ENCODE measurements at places on chromosomes 12 and 14.

GRCh38 chr12:102167821-102168604 lies 29.6 kb downstream of the PMCH start:
- DNase-seq = no peak

- no peak for DNase-seq
Observed at GRCh38 chr12:12800406-12801180, 12.6 kb upstream of the DDX47 start.

DNA sequence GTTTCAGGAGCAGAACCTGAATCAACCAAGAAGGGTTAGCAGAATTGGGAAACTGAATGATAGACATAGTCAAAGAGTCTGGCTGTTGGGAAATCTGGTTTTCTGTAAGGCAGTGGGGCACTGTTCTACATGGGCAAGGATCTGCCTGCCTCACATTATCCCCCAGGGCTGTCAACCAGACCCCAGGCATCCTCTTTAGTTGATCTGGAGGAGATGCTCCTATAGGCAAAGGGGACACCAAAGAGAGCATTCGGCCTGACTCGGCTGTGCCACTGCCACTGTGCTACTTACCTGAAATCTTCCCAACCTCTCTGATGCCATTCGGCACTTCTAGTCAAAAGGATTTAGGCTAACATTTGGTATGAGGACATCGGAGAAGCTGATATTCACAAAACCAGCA lies 4.1 kb downstream of the ISCU start:
- DNase-seq = no peak

DNA sequence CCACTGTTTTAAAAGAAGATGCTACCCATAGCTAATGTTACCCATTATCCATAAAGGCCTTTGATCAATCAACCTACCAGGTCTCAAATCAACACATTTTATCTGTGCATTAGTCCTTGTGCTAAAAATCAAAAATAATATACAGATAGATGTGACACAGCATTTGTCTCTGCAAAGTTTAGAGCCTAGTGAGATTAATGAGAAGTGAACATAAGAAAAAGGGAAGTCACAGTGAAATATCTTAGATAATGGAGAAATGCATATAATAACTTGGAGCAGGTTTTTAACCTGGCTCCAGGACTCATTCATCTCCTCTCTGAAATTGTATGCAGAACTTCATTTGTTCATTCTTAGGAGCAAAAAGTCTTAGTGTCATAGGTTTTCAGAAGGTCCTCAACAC lies 7.2 kb downstream of the PDE3A start:
- DNase-seq = no peak

DNA sequence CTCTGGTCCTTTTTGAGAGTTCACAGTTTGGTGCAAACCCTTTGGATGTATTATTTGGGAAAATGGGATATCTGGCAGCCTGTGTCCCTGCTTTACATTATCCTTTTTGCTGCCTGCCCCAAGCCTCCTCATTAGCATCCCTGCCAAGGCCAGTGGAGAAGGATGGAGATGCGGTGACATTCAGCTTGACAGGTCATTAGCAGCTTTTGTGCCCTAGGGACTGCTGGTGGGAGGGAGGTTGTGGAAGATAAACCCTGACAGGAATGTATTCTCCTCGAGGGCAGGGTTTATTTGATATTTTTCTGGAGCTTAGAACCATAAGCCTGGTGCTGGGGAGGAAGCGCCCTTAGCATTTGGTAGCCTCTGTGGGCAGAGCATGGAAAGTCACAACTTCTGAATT lies 49.3 kb downstream of the PTPN11 start:
- DNase-seq = no peak

DNA sequence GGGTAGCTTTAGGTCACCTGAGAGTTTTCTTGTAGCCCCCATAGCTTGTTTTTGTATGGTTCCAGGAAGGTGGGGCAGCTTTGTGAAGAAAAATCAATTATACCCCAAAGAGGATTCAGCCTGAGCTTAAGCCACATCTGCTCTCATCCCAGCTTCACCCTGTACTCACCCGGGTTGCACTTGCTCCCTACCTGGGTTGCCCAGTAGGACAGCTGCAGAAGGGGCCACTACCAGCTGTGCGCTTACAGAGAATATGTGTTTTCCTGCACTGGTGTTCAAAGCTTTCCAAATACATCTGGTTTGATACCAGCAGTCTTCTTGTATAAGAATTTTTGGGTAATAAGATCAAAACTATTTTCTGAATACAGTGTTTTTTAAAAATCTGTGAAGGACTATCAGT lies 3.0 kb upstream of the SLC38A1 start:
- DNase-seq = no peak

GRCh38 chr14:85415015-85415712 lies 114.8 kb upstream of the FLRT2 start:
- peak; percentile 93 for DNase-seq

DNA sequence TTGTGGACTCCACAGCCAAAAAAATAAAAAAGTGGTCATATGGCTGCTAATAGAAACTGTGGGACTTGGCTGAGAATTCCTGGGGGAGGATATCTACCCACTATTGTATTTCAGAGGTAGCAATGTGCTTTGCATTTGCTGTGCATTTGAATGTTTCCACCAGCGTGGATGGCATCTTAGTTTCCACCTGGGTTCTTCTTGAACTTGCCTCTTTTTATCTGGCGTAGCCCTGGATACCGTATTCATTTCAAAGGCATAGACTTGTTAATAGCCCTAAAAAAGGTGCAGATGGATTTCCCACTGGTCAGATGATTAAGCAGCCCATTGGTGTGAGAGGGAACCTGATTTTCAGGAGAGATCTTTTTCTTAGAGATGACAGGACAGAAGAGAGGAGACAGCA lies 1.9 kb upstream of the MYF5 start:
- no peak for DNase-seq

DNA sequence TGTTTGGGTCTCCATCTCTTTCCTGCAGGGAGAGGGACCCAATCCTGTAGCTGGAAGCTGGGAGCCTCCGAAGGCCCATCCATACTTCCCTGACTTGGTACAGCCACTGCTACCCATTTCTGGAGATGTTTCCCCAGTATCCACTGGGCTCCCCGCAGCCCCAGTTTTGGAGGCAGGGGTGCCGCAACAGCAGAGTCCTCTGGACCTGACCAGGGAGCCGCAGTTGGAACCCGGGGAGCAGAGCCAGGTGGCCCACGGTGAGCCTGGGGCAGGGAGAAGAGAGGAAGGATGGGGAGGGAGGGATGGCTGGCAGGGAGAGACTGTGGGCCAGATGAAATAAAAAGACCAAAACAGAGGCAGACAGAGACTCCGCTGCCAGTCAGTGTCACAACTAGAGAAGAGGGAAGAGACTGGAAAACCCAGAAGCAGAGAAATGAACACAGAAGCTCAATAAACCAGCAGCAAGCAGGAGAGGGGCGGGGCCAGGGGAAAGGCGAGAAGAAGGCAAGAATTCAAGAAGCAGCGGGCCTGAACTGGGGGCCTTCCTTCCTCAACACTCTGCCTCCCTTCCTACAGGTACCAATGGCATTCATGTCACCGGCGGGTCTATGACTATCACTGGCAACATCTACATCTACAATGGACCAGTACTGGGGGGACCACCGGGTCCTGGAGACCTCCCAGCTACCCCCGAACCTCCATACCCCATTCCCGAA lies 6.3 kb downstream of the LTBR start:
- no peak for DNase-seq

- DNase-seq = no peak
Observed at GRCh38 chr14:94522115-94522724, 13.0 kb upstream of the SERPINA12 start.

DNA sequence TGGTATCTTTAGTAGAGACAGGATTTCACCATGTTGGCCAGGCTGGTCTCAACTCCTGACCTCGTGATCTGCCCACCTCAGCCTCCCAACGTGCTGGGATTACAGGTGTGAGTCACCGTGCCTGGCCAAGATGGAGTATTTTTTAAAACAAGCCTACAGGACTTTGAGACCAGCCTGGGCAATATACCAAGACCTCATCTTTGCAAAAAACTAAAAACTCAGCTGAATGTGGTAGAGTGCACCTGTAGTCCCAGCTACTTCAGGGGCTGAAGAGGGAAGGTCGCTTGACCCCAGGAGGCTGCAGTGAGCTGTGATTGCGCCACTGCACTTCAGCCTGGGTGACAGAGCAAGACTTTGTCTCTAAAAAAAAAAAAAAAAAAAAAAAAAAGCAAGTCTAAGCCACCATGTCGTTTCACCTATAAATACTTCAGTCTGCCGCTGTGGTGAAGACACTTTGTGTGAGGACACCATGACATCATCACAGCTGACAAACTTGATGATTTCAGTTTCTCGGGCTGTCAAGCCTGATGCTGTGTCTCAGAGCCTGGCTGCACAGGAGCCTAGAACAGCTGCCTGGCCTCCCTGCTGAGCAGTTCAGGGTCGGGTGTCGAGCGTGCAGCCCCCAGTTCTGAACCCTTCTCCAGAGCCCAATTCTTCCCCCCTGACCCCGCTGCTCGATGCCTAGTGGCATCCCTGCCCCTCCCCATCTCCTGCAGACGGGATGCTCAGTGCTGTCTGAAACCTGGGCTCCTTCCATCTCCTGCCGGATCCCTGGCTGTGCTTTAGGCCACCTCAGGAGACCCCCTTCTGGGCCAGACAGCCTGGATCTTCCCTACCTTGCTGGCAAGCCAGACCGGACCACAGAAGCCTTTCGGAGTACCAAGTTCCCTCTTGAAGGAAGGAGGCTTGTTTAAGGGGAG lies 119.2 kb upstream of the EVL start:
- DNase-seq = peak; percentile 14

DNA sequence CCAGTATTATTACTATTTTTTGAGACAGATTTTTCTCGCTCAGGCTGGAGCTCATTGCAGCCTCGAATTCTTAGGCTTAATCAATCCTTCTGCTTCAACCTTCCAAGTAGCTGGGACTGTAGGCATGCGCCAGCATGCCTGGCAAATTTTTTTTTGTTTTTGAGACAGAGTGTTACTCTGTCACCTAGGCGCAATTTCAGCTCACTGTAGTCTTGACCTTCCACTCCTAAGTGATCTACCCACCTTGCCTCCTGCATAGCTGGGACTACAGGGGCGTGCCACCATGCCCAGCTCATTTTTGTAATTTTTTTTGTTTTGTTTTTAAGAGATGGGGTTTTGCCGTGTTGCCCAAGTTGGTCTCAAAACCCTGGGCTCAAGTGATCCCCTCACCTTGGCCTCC lies 15.2 kb downstream of the ERC1 start:
- no peak for DNase-seq

GRCh38 chr12:52342781-52343490 lies 21.7 kb upstream of the KRT83 start:
- no peak for DNase-seq

- DNase-seq = no peak
Observed at GRCh38 chr12:42221726-42222125, 16.3 kb downstream of the YAF2 start.

- DNase-seq = no peak
Observed at GRCh38 chr12:104058802-104059201, 5.5 kb upstream of the HCFC2 start.

DNA sequence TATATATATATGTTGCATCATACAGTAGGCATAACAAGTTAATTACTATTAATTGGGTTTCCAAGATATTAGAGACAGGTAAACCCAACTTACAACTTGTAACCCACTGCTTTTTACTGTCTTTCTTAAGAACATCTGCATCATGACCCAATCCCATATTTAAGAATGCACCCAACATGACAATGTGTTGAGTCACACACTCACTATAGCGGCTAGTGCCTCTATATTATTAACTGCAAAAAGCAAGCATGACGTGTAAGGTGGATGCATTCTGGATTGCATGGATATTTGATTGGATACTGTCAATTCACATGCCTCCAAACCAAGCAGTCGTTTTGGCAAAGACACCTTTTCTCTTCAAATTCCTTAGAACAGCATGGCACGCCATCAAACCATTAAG lies 68.2 kb downstream of the KSR2 start:
- peak; percentile 74 for DNase-seq

DNA sequence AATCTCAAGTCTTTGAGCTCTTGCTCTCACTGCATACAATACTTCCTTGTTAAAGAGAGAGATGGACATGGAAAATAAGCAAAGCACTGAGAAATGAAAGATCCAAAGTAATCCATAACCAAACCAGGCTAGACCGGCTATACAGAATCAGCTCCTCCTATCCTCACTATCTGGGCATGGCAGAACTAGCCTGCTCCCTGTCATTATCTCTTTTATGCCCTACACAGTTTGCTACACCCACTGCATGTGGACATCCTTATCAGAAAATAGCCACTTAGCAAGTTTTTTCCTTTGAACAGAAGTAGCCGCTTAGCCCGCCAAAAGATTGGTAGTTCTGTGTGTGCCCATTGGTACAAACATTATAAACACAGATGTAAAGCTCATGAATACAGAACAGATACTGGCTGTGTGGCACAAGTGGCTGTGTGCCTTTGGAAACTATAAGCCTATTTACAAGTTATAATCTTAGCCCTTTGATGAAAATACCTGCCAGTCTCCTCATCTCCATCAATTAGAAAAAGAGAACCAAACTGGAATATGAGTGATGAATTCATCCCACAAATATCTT lies 34.7 kb downstream of the SPTB start:
- no peak for DNase-seq

DNA sequence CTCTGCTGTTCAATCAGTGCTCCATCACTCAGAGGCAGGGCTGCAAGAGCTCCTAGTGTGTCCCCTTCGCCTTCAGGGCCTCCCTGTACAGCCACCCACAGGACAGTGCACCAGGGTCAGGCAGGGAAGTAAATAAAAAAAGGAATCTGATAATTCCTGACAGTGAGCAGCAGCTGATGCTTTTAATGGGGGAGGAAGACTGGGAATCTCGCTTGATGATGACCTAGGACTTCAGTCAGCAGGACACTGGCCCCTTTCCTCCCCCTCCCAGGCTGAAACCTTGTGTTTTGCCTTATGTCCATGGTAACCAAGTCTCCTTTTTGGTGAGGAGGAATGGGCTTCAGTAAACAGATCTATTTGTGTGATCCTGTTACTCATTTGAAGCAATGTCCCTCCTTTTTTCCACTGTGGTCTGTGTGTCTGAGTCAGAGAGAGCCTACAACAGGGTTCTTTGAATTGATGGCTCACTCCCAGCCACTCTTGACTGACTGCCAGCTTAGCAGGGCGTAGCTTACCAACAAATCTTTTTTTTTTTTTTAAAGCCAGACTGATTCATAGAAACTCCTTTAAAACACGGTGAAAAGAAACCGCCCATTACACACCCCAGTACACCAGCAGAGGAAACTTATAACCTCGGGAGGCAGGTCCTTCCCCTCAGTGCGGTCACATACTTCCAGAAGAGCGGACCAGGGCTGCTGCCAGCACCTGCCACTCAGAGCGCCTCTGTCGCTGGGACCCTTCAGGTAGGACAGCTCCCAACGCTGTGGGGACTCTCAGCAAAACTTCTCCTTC lies at the start of gene EMP1:
EMP1 (plus strand) TSS at position 597 of the 792 bp plus-strand sequence. CDS start 14,785 bp downstream, outside the sequence.
- DNase-seq = peak; percentile 100

- DNase-seq = peak; percentile 76
Observed at GRCh38 chr12:47753021-47754001, 5.4 kb downstream of the RAPGEF3 start.

DNA sequence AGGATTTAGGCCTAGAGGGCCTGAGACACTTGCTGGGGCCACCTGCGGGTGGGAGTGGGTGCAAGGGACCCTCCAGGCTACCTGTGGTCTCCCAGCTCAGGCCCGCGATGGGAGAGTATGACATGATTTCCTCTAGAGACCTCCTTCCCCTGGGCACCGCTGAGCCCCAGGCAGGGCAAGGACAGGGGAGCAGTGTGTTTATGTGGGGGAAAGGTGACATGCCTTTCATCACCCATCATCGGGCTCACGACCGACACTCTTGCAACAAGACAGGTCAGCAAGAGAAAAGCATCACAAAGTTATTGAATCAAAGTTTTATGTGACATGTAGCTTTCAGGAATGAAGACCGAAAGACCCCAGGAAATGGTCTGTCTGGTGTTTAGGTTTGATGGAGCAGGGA lies 19.9 kb downstream of the SH2B3 start:
- no peak for DNase-seq

All from HT1080 (cell line).